ENCODE measurements at places on chromosomes 7 and 10.

GRCh38 chr7:119640326-119640725 is 632.6 kb upstream of the KCND2 start:
- DNase-seq = no peak

GRCh38 chr10:47248386-47249090 is 51.5 kb upstream of the GDF10 start:
- DNase-seq = no peak

DNA sequence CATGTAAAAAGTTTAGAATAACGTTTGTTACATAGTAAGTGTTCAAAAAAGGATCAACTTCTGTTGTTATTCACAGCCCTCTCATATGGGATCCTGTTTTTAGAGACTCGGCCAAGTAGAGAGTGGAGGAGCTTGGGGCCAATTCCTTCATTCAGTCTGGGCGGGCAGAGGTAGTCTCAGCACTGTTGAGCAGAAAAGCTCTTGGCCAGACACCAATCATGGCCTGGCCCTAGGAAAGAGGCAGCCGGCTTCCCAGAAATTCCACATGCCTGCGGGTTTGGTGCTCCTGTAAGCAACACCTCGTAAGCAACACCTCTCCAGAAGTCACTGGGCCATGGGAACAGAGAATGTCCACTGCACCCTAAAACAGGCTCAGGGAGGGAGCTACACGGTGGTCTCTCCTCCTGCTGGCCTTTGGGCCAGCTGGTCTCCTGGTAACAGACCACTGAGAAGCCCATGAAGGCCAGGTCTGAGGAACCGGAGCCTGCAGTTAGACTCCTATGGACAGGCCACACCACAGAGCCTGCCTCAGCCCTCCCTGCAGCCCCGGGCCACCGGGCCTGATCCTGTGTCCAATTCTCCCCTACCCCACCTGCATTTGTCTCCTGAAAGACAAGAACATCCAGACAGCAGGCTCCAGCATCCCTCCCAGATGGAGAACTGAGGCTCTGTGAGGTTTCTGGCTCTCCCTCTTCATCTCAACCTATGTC is 149.1 kb downstream of the GRID1 start:
- DNase-seq = no peak

DNA sequence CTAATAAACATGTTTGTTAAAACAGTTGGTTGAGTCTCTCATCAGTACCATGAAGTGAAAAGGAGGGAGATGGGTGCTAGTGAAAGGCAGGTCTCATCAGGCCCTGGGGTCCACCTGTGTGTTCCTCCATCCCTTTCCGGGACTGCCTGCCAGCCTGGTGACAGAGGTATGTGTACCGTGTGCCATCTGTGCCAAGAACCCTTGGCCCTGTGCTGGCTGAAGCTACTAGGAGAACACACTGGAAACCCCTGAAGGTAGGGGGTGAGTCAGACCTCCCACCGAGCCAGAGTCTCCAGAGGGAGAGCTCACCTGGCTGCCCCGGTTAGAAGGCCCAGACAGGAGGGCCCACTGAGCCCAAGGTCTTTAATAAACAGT is 2.3 kb downstream of the DDIT4 start:
- DNase-seq = no peak

- no peak for DNase-seq
Observed at GRCh38 chr10:102813017-102813541, 24.1 kb downstream of the CYP17A1 start.

DNA sequence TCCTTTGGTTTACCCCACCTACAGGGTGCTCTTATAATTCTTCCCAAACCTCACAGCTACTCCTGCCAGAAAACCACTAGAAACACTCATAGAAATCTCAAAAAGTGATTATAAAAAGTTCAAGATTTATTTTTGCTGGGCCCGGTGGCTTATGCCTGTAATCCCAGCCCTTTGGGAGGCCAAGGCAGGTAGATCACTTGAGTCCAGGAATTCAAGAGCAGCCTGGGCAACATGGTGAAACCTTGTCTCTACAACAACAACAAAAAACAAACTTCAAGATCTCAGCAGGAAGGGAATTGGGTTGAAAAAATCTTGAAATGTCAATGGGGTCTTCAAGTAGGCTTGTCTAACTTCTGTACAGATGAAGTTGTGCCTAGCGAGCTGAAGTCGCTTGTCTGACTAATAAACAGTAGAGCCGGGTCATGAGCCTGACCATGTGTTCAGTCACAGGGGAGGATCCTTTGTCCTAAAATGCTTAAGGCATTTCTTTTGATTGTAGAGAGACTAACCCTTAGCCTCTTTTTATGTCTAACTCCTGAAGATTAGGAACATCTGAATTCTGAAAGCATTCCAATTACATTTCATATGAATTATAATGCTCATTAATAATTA is 124.6 kb downstream of the NOC3L start:
- no peak for DNase-seq

- DNase-seq = no peak
Observed at GRCh38 chr7:20964281-20964918, 177.7 kb upstream of the SP8 start.

- no peak for DNase-seq
Observed at GRCh38 chr10:7609556-7609955, 57.2 kb downstream of the ITIH5 start.

DNA sequence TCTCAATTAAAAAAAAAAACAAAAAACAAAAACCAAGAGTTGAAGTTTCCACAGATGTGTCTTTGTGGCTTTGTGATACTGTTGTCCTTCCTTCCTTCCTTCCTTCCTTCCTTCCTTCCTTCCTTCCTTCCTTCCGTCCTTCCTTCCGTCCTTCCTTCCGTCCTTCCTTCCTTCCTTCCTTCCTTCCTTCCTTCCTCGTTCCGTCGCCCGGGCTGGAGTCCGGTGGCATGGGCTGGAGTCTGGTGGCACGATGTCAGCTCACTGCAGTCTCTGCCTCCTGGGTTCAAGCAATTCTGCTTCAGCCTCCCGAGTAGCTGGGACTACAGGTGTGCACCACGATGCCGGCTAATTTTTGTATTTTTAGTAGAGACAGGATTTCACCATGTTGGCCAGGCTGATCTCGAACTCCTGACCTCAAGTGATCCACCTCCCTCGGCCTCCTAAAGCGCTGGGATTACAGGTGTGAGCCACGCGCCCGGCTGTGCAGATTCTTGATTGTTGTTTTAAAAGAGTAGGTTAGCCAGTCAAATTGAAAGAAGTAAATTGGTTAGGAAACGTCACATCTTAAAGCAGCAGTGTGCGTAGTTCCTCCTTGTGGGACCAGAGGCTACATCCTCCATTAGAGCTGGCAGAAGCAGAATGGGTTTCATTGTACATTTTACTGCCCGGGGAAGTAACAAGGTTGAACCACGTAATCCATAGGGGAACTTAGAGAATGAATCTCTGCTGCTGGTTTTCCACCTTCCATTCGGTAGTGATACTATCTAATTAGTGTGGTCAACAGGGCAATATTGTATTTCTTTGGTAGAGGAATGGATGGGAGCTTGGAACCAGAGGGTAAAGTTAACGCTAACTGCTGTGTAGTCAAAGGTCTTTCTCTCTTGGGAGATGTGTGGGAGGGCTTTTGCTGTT is 20.6 kb downstream of the DNAJB6 start:
- DNase-seq = no peak

GRCh38 chr10:71748671-71749191 is 24.6 kb downstream of the VSIR start:
- DNase-seq = peak; percentile 57

DNA sequence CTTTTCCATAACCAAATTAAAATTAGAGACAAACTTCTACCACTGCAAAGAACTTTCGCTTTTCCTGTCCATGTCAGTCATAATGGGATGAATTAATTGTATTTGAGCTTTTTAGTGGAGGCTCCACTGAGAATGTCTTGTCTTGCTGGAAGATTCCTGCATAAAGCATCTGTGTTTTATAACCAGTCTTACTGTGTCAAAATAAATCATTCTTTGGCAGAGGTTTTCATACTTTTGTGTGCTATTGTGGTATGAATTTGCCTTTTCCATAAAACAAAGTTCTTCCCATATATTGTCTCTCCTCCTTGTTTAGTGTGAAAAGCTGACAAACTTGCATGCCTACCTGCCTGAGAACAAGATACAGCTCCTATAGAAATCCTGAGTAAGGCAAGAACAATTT is 124.8 kb upstream of the CCDC6 start:
- DNase-seq = no peak

DNA sequence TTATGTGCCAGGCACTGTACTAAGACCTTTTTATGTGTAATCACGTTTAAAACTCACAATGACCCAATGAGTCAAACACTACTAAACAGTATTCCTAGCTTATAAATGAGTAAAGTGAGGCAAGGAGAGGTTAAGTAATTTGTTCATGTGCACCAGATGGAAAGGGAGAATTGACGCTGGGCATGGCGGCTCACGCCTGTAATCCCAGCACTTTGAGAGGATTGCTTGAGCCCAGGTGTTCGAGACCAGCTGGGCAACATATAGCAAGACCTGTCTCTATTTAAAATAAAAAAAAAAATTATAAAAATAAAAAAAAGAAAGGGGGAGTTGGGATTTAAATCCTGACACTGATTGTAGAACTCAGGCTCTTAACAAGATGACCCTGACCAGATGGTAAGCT is 46.7 kb upstream of the DLG5 start:
- DNase-seq = no peak

- no peak for DNase-seq
Observed at GRCh38 chr10:45627412-45628048, 45.0 kb downstream of the ZFAND4 start.

GRCh38 chr7:128770233-128770632 is 5.4 kb downstream of the OPN1SW start:
- DNase-seq = no peak

- DNase-seq = no peak
Observed at GRCh38 chr7:712381-713138, 13.9 kb upstream of the DNAAF5 start.

GRCh38 chr10:5488272-5489161 is 10.9 kb downstream of the CALML5 start:
- DNase-seq = no peak

GRCh38 chr7:93579431-93579830 is 4.9 kb upstream of the CALCR start:
- DNase-seq = no peak

DNA sequence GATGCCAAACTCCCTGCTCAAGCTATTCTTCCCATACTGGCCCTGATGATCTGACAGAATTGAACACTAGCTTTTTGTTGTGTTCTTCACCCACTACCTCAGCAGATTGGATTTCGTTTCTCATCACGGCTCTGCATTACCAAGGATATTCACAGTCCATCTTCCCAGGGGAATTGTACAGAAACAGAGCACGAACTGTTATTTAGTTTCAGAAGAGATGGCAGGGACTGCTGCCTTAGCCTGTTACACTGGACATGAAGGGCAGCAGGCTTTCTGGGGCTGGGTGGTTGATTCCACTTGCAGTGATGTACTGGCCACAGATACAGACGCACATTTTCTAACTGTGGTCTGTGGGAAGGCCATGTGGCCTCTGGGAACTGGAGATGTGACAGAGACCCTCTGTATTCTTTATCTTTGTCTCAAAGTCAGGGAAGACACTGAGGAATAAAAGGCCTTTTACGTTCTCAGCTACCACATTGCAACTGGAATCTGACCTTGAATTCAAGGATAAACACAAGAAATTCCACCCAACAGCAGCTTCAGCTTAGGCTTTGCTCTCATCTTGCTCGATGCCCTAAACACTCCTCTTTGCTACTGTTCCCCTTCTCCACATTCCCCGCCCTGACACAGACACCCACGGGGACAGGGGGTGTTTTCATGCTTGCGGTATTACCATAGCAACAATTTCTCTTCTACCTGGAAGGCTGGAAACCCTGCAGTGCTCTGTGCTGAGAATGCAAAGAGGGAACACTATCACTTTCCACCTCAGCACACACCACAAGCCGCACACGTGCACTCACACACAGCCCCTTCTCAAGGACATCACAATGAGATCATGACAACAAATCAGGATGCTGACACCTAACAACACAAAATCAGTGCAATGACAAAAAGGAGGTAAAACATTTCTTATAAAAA is 81.7 kb downstream of the RNF216 start:
- peak; percentile 56 for DNase-seq

- no peak for DNase-seq
Observed at GRCh38 chr10:51095444-51095843, 21.2 kb downstream of the PRKG1 start.

DNA sequence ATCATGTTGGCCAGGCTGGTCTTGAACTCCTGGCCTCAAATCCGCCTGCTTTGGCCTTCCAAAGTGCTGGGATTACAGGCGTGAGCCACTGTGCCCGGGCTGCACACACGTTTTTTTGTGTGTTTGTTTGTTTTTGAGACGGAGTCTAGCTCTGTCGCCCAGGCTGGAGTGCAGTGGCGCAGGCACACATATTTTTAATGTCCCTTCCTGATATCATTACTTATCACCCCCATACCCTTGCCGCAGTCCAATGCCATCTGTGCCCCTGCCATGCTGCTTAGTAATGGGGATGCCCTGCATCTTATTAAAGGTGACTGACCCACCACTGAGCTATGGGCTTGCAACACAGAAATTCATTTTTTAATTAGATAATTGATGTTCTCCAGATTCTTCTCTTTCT is 180.7 kb downstream of the TEX36 start:
- no peak for DNase-seq

GRCh38 chr7:141263983-141264382 is 190.1 kb downstream of the TMEM178B start:
- DNase-seq = no peak

- peak; percentile 27 for DNase-seq
Observed at GRCh38 chr10:68826764-68827591, at the start of gene STOX1. STOX1 (plus strand) TSS chr10:68827531; CDS start chr10:68827624, 93 bp downstream.

GRCh38 chr10:49831352-49832035 is 69.4 kb upstream of the OGDHL start:
- DNase-seq = no peak

- DNase-seq = no peak
Observed at GRCh38 chr10:16231176-16231575, 205.6 kb upstream of the PTER start.

Measured in T-helper 9 cell (primary cell).